IPS-NIHi11 (cell line): ENCODE measurements at places on chromosomes 13 and 19.

DNA sequence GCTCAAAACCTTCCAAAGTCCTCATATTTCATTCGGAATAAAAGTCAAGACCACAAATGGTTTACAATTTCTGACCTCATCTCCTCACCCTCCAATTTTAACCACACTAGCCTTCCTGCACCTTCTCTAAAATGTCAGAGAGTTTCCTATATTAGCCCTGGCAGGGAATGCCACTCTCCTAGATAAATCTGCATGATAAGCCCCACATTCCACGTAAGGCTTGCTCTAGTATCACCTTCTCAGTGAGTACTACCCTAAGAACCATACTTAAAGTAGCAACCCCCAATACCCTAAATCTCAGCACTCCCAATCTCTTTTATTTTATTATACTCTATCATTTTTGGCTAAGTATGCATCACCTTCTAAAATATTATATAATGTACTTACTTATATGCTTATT lies 100.5 kb upstream of the SLITRK5 start:
- DNase-seq: peak; percentile 5

DNA sequence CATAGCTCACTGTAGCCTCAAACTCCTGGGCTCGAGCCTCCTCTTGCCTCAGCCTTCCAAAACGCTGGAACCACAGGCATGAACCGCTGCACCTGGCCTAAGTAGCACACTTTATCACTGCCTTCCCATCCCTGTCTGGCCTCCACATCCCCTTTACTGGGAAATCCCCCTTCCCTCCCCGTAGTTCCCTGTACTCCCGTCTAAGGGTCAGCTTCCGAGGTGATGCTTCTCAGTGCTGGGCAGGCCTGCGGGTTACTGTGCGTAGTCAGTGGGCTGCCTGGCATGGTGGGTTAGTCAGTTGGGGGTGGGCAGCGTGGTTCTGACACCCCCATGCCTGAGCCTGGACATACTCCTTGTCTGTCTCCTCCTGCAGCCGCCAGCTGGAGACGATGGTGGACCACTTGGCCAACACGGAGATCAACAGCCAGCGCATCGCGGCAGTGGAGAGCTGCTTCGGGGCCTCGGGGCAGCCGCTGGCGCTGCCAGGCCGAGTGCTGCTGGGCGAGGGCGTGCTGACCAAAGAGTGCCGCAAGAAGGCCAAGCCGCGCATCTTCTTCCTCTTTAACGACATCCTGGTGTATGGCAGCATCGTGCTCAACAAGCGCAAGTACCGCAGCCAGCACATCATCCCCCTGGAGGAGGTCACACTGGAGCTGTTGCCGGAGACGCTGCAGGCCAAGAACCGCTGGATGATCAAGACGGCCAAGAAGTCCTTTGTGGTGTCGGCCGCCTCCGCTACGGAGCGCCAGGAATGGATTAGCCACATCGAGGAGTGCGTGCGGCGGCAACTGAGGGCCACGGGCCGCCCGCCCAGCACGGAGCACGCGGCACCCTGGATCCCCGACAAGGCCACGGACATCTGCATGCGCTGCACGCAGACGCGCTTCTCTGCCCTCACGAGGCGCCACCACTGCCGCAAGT lies 8.4 kb downstream of the PLEKHF1 start:
- no peak for DNase-seq

GRCh38 chr19:13241231-13242104 lies 91.3 kb downstream of the IER2 start:
- DNase-seq: peak; percentile 53

- DNase-seq: peak; percentile 37
Measured at GRCh38 chr19:10086591-10087192, 575 bp downstream of the SHFL start.

- DNase-seq: peak; percentile 90
Measured at GRCh38 chr19:48351341-48351752, 12.4 kb downstream of the TMEM143 start.

DNA sequence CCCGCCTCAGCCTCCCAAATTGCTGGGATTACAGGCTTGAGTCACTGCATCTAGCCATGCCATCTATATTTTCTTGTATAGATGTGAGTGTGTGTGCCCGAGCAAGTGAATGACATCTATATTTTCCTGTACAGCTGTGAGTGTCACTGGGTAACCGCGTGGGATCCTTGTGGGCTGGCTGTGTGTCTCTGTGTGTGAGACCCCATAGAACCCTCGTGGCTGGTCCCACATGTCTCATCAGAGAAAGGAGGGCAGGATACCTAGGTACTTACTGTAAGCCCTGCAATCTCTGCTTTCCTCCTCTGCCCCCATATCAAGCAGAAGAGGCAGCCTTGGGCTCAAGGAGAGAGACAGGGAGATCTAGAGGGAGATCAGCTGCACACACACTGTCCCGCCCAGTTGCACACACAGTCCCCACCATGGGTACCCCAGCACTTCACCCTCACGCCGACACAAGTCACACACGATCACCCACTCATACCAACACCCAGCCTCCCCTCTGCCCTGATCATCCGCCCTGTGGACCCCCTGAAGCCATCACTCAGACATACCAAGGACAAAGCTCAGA lies 655 bp downstream of the DENND1C start:
- DNase-seq: no peak

DNA sequence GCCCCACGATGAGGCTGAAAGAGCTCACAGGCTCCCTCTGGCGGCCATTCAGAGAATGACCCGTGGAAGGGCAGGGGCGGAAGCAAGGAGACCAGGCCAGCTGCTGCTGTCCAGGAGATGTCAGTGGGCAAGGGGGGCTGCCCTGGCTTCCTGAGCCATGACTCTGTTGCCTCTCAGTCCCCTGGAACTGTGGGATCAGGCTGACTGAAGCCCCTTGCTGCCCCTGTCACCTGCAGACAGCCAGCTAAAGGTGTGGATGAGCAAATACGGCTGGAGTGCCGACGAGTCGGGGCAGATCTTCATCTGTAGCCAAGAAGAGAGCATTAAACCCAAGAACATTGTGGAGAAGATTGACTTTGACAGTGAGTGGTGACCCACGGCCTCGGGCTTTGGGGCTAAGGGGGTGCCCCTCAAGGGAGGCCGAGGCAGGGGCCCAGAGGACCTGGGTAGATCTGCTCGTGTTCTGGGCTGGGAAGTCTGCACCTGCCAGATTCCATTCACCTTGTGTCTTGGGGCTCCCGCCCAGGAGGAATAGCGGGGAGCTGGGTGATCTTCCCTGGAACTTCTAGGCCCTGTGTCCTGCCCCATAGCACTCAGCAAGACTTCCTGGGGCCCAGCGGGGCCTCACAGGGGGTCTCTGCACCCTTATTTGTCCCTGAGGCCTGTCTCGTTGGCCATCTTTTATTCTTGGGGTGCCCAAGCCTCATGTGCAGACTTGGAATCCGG lies 12.5 kb upstream of the ACTN4 start:
- DNase-seq: peak; percentile 84

DNA sequence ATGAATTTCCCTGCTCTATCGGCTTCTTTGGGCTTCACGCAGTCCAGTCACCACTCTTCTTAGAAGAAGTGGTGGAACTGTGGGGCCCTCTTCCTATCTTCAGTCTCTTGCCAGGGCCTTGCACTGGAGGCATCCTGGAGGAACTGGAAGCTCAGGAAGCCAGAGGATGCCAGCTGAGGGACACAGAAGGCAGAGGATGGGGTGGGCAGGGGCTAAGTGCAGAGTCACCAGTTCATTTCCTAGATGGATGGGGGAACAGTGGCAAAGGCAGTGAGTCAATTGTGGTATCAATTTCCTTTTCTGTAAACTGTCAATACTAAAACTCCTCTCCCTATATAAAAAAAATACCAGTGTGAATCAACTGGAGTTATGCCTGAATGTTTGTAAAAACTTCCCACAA lies 419.7 kb downstream of the KLF12 start:
- DNase-seq: no peak

DNA sequence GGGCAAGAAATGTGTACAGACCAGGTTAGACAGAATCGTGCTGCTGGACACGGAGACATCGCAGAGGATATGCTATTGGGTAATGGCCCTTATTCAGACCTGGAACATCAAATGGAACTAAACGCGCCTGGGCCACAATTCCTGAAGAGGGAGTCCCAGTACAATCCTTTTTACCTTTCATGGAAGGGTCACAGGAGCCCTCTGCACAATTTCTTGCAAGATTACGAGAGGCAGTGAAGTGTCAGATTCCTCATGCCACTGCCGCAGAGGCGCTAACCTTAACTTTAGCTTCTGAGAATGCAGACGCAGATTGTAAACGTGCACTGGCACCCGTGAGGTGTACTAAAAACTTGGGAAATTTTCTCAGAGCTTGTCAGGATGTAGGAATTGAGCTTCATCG lies 18.1 kb downstream of the CLEC4M start:
- DNase-seq: no peak

DNA sequence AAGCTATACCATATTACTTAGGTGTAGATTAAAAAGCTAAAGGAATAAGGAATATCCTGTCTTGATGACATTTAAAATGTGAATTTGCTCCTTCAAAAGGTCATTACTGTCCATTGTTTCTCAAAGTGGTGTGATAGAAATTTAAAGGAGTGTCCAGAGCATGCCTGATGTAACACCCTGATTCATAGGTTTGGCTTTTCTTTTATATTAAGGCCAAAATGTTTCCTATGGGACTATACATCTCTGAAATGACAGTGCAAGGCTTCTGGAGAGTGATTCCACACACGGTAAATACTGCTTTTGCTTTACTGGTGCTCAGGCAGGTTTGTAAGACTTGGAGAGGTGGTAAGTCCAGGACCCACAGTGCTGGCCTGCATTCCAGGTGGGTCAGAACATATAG lies 289.9 kb downstream of the RFC3 start:
- no peak for DNase-seq

DNA sequence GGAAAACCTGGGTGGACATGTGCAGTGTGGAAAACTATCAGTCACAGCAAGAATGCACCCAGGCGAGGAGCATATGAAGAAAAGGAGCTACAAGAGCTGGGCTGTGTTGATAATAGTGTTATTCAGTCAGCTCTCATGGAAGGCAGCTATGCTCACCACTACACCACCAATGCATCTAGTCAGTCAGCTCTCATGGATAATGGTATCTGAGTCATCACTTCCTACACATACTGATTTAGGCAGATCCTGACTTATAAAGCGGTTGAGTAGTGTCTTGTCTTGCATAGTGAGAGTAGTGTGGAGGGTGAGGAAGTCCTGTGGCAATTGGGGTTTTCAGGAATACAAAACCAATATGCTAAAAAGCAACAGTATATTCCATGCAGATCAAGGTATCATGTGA lies 9.1 kb upstream of the ZNF160 start:
- no peak for DNase-seq

DNA sequence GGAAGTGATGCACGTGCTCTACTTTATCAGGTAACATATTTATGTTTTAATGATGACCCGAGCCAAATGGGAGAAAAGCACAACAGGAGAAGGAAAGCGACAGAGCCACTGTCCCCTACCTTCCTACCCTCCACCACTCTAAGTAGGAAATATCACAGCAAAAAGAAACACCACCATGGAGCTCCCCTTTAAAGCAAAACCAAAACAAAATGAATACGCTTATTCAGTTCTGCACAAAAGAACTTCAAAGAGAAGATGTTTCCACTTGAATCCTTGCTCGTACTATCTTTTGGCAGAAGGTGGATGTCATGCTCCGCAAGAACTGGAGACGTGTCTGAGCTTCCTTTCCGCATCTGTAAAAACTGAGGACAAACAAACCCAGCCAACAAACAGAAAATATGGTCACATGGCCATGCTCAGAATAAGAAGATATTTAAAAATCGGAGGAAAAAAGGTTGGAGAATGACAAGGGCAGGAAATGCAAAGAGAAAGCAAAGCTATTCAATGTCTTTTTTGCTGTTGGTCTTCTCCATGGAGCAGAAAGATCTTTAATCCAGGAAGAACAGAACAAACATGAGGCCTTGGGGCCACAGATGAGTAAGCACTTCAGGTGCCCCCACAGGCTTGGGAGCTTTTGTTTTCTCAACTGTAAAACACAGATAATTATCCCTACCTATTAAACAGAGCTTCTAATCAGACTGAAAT lies 19.5 kb downstream of the N4BP2L1 start:
- DNase-seq: no peak
